ENCODE measurements at places on chromosomes 13 and 19. TPM values are rescaled to one million over a fixed set of nuclear protein-coding genes. Genes with fewer than 3 reads are reported as not detected.

GRCh38 chr13:113400621-113401451 is 36.9 kb upstream of the GRTP1 start:
- no peak for DNase-seq

GRCh38 chr13:23776698-23777574 is 112.3 kb downstream of the MIPEP start:
- DNase-seq = no peak

DNA sequence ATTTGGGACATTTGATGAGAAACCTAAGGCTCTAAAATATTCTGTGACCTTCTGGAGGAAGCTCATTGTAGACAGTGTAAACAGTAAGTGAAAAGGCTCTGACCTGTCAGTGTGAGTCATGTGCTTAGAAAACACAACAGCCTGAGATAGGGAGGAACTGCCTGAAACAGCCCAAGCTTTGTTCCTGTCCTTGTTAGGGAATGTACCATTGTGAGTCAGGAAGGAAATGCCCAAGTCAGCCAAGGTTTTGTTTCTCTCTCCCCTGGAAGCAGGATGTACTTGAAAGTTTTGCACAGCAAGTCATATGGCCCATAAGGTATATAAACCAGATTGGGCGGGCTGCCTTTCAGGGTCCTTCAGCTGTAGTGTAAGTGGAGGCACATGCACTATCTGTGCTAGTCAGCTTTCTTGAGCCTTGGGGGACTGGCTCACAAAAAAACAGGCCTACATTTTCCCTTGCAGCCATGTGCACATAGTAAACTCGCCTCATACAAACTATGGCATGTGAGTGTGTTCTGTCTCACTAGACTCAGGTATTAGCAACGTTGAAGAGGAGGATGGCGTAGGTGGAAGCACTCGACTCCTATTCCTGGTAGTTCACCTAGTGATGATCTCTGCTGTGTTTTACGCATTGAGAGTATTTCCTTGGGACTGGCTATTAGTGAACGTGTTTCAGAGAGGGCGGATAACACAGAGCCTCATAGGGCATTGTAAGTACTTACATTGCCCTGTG is 141.2 kb upstream of the KLHL1 start:
- no peak for DNase-seq

Gene DYRK1B
- 7.2 TPM for polyA plus RNA-seq

Gene VSTM2B
- not detected for polyA plus RNA-seq

DNA sequence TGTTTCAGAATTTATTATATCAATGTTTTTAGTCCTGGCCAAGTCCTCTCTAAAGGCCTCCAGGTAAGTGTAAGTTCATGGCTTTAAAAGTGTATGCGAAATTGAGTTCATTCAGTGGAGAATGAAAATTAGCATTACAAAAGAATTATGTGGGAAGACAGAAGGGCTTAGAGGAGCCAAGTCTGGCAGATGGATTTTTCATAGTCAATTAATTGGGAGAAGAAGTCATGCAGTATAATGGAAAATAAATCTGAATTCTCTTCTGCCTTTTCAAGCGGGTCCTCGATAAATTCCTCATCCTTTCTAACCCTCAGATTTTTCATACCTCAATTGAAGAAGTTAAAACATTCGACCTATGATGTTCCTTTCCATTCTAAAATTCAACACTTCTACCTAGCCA is 394.2 kb downstream of the ITGBL1 start:
- no peak for DNase-seq

DNA sequence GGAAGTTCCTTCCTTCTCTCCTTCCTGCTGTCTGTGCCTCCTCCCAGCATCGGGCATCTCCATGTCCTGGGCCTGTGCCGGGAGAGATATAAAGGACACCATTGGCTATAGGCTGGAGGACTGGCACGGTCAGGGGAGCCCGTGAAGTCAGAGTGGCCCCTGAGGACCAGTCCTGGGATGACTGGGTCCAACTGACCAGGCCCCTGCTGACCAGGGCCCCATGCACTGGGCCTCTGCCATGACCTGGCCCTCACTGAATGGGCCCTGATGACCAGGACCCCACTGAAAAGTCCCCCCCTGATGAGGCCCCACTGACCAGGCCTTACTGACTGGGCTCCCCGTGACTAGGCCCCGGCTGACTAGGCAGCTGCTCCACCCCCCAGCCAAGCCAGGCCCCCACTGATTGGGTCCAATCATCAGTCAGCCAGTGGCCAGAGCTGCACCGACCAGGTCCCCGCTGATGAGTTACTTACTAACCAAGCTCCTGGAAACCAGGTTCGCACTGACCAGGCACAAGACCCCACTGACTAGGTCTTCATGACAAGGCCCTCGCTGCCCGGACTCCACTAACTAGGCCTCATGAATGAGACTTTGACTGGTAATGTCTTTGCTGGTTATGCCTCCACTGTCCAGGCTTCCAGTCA is 20.0 kb upstream of the ZNF14 start:
- DNase-seq = no peak

- DNase-seq = no peak
Observed at GRCh38 chr13:101795460-101795859, 343.0 kb downstream of the ITGBL1 start.
